ENCODE measurements at places on chromosomes 5 and 9.

GRCh38 chr9:76585487-76586389, 126.8 kb downstream of the GCNT1 start:
- DNase-seq = no peak

GRCh38 chr5:113900816-113901215, 387.3 kb downstream of the YTHDC2 start:
- no peak for DNase-seq

GRCh38 chr9:136267261-136268111, 21.9 kb upstream of the QSOX2 start:
- DNase-seq = peak; percentile 88

- no peak for DNase-seq
These were observed 17.6 kb downstream of the DMRT3 start for GRCh38 chr9:994005-994404.

- DNase-seq = no peak
These were observed 9.3 kb upstream of the KIAA1958 start for GRCh38 chr9:112477330-112477729.

DNA sequence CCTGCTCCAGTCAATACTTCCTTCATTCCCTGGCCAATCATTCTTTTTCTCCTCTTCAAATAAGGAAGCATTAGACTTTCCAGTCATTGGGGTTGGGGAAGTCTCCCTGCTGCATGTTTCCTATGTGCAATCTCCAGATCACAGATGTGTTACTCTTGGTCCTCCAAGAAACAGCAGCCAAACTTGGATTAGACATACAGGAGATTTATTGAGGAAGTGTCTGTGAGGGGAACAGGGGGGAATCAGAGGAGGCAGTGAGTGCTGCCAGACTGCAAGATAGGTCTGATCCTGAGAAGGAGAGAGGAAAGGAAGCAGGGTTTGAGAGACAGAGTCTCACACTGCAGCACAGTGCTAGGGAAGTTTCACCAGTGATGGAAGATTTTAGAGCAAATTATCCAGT, 40.6 kb upstream of the SLIT3 start:
- DNase-seq = no peak

DNA sequence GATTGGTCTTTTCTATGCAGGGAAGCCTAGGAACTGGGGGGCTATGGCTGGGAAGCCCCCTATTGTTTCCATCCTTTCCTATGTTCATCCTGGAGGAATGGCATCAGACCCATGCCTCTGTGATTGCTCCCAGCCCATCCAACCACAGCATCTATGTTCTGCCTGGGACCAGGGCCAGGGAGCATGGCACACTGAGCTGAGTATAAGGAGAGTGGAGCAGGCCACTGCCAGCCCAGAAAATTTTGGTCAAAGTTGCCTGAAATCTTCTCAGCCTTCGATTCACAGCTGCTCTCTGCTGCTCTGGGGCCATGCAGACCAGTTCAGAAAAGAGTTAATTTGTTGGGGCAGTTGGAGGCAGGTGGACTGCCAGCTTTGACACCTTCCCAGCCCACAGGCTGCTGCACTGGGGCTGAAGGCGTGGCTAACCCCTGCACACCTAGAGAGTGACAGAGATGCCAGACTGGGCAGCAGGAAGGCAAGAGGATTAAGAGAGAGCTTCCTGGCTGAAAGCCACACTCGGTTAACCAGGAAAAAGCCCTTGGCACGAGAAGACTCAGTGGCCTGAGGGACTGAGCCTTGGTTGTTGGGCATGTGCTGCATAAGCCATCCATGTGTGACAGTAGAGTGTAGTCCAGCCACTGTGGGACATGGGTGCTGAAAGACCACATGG, 12.1 kb downstream of the TGFBI start:
- no peak for DNase-seq

DNA sequence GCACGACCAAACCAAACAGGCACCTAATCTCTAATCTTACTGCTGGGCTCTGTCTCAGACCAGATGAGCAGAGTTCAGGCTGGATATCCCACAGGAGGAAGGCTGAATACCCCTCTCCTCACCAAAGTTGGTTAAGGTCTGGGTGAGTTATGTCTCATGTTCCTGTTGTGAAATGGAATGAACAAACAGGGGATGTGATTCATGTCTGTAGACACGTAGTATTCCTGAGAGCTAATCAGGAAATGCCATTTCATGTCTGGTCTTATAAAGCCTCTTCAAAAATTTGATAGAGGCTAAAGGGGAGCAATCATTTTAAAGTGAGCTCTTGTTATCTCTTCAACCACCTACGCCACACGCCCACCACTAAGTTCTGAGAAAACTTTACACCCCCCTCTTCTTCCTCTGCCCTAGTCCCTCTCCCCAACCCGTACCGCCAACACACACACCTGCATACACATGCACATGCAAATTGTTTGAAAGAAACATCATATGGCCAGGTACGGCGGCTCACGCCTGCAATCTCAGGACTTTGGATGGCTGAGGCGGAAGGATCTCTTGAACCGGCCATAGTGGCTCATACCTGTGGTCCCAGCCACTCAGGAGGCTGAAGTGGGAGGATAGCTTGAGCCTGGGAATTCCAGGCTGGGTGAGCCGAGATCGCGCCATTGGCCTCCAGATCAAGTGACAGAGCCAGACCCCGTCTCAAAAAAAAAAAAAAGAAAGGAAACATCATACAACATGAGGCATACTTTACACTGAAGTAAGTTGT, 69.8 kb upstream of the RAI14 start:
- no peak for DNase-seq

GRCh38 chr5:178207917-178208280, 3.6 kb downstream of the HNRNPAB start:
- DNase-seq = no peak

DNA sequence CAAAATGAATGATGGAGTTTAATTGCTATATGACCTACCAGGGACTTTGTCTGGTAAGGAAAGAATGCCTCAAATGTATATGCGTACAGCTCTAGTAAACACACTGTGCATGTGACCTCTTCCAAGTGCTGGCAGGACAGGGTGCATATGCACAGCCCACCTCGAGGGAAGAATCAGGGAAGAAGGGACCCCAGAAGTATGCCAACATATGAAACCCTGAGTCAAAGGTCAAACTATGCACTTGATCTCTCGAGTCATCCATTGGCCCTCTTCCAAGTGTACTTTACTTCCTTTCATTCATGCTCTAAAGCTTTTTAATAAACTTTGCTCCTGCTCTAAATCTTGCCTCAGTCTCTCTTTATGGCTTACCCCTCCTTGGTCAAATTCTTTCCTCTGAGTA, 804.6 kb upstream of the COX7C start:
- DNase-seq = no peak

GRCh38 chr9:104921067-104921741, 6.8 kb downstream of the ABCA1 start:
- no peak for DNase-seq

DNA sequence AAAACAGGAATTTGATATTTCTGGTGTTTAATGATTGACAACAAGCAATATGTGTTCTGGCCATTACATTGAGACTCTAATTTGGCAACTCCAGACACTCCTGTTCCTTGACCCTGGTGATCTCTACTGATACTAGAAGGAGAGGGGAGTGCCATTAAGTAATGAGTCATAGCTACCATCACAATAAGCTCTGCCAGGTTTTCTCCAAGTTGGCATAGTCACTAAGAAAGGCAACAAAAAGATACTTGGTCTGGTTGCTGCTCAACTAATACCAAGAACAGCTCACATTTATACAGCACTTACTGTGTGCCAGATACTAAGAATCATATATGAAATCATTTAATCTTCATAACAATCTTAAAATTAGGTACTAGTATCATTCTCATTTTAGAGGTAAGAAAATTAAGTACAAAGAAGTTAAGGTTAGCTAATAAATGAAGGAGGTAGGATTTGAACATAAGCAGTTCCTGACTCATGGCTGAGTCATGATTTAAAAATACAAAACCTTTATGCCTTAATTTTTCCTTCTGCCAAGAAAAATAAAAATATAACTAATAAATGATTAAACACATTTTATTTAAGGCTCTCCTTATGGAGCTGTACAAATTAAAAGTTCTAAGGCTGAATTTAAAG, 19.9 kb upstream of the PRXL2C start:
- DNase-seq = no peak

DNA sequence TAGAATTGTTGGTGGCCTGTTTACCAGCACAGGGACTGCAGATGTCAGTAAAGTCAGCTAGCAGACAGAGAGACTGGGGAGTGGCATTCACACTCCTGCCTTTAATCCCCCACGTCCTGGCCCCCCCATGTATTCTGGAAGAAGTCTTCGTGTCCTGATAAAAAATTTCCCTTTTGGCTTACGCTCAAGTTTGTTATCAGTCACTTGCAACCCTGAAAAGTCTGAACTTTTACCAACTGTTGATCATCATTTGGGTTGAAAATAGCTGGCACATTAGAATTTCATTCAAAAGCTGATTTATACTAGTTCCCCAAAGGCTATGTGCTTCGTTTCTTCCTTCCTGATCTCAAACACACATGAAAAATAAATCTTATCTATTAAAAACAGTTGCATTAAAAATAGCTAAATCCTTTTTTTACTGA, 5.8 kb upstream of the CRHBP start:
- DNase-seq = no peak

DNA sequence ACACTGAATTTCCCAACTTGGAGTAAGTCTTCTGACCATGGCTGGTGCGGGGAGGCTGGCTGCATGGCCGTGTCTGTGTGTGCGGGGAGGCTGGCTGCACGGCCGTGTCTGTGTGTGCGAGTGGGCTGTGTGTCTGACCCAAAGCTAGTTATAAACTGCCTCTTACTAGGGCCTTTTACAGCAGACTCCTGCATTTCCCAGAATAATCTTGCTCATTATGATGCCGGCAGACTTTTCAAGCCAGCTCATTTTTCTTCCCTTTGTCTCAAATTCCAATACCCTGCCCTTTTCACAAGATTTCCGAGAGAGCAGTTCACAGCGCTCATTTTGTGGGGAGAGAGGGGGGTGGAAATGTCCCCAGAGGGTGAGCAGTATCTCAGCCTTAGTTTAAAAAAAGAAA, 470.7 kb upstream of the BRINP1 start:
- peak; percentile 60 for DNase-seq

GRCh38 chr5:173015192-173015591, 31.6 kb downstream of the ATP6V0E1 start:
- no peak for DNase-seq

DNA sequence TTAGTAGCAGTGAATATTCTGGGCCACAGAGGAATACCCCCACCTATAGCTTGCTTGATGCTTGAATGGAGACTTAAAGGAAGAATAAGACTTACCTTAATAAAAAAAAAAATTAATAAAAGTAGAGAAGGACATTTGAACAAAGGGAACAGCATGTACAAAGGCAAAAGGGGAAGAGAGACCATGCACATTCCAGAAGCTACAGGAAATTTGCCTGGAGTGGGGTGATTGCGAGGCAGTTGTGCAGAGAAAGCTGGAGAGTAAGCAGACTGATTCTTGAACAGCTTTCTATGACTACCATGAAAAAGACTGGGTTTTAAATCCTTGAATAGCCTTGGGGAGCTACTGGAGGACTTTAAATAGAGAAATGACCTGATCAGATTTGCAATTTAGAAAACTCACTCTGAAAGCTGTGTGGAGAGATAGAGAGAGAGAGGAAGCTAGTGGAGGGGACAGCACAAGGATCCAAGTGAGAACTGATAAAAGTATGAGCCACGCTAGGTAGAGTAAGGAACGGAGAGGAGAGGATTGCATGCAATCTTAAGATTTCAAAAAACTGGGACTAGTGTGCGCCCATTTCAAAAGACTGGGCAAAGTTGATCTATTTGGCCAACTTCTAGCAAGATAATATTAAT, 12.5 kb upstream of the SSBP2 start:
- no peak for DNase-seq

- no peak for DNase-seq
These were observed 476.7 kb downstream of the CTNND2 start for GRCh38 chr5:11427569-11427968.

GRCh38 chr5:64944868-64945267, 176.1 kb downstream of the CWC27 start:
- no peak for DNase-seq

DNA sequence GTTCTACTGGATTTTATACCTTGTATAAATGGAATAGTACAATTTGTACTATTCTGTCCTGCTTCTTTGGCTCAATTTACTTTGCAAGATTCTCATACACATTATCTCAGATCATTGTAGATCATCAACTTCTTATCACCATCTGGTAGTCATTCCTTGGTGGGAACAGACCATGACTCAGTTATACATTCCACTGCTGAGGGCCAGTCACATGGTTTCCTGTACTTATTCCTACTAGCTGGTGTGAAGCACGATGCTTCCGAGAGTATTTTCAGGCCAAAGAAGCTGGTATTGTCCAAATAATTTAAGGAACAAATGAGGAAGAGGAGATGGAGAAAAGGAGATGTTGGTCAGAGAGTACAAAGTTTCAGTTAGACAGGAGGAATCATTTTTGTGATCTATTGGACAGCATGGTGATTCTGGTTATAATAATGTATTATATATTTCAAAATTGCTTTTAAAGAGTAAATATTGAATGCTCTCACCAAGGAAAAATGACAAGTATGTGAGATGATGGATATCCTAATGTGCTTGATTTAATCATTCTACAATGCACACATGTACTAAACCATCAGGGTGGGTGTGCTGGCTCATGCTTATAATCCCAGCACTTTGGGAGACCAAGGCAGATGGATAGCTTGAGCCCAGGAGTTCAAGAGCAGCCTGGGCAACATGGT, 124.1 kb downstream of the SYK start:
- DNase-seq = no peak

DNA sequence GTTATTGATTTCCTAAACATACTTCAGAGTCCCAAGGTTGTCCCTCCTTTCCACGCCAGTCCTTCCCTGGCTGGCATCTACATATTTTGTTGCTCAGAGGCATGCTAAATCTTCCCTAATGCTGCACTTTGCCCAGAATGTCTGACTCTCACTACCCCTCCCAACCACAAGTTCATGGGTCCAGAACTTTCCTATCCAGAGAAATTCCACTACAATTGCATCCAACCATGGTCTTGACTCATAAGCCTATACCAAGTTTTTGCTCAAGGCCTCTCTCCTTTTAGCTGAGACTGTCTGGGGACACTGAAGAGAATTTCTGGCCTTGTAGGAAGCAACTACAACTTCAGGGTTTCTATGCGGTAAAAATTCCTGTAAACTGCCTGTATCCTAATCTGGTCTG, 206.3 kb downstream of the BNC2 start:
- no peak for DNase-seq

- DNase-seq = peak; percentile 88
These were observed 33.9 kb downstream of the TRIP13 start for GRCh38 chr5:926417-927171.

- DNase-seq = no peak
These were observed 439.3 kb upstream of the KLF4 start for GRCh38 chr9:107928701-107929371.

GRCh38 chr5:79582186-79582585, 30.1 kb upstream of the TENT2 start:
- DNase-seq = no peak

- no peak for DNase-seq
These were observed 185.6 kb upstream of the NR3C1 start for GRCh38 chr5:143588933-143589662.

- DNase-seq = no peak
These were observed 93.2 kb downstream of the GLIS3 start for GRCh38 chr9:4206718-4207117.

GRCh38 chr9:137316012-137316981, 14.2 kb upstream of the NRARP start:
- DNase-seq = no peak

GRCh38 chr5:139742173-139742903, 53.3 kb upstream of the PSD2 start:
- no peak for DNase-seq

Measured in upper lobe of left lung (tissue), 6 donors.